ENCODE measurements at places on chromosomes 4 and X. TPM values are rescaled to one million over a fixed set of nuclear protein-coding genes. Genes with fewer than 3 reads are reported as not detected.

The KLHL34 gene
- not detected for total RNA-seq

The CDX4 gene
- total RNA-seq: not detected

The SMPX gene
- not detected for total RNA-seq

The LRRC66 gene
- total RNA-seq: 0.17 TPM

The NWD2 gene
- not detected for total RNA-seq

The TMEM31 gene
- not detected for total RNA-seq

The NRK gene
- total RNA-seq: 15.8 TPM

Data from bronchus fibroblast of lung (primary cell).